ENCODE measurements at places on chromosomes 2 and 18.

DNA sequence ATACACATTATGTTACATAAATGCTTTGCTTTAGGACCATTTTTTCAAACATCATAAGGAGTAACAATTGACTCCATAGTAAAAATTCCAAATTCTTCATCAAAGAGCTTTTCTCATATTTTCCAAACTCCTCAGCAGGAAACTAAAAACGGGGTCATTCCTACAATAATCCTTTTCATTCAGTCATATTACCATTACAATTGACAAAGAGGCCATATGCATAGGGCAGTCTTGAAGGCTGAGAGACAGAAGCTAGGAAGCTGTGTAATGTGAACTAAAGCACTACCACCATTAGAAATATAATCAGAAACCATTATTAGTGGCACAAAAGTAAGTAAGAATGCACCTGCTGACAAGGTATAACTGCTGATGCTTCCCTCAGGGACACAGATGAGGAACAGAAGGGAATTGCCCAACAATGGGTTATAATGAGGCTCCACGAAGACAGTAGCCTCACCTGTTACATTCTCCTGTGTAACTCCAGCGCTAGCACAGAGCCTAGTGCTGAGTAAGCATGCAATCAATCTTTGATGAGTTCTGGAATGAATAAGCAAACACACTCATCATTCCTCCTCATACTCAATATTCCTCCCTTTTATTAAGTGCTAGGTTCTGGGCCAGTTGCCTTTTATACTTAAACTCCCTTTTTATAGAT lies 942.3 kb downstream of the CPS1 start:
- no peak for DNase-seq

- no peak for DNase-seq
Observed at GRCh38 chr2:239729151-239729550, 296.0 kb downstream of the NDUFA10 start.

DNA sequence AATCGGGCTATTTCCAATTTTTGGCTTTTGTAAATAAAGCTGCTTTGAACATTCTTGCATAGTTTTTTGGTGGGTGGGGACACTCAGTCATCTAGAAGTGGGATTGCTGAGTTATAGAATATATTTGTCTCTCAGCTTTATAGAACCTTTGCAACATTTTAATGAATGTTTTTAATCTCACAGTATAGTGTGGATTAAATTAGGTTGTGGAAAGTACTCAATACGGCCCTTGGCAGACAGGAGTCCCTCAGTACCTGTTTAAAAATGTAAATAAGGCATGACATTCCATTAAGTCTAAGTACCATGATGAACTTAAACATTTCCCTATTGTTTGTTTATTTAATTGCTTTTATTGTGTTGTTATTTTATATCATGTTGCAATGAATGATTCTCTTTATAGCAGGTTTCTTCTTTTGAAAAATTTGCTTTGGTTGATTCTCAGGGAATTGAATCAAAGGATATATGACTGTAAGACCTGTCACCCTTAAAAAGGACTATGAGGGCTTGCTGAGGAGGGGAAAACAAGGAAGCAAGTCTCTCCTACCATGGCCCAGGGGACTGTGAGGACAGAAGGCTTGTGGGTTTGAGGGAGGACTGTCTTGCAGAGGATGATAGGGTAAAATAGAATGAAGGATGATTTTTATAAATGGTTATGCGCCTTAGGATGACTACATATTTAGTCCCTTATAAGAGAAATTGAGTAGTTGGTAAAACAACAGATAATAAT lies 165.1 kb downstream of the RPIA start:
- DNase-seq: no peak

- DNase-seq: no peak
Observed at GRCh38 chr2:106876699-106877098, 9.3 kb downstream of the ST6GAL2 start.

- no peak for DNase-seq
Observed at GRCh38 chr2:15728245-15728938, 136.7 kb downstream of the DDX1 start.

GRCh38 chr2:212384027-212384426 lies 154.6 kb downstream of the ERBB4 start:
- no peak for DNase-seq

DNA sequence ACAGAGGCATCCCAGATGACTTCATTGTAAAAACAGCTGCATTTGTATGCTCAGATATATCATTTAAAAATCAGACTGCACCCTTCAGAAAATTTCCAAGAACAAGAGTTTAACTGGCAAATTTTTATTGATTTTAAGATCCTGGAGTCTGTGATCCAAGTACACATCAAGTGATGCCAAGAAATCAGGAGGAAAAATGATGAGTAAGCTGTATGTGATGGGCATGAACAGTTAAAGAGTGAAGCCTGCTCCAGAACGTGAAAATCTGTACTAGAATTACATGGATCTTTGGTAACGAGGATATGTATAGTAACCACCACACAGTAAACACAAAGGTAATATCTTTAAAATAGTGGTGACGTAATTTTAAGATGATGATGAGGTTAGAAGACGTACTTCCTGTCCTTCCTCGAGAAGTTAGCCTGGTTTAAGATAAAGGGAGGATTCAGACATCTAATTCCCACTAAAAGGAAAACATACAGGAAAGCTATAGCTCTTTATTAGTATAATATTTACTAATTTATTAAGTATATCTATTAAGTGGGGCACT lies 1374.3 kb upstream of the DDX18 start:
- no peak for DNase-seq

GRCh38 chr2:240339411-240340360 lies 95.8 kb upstream of the GPC1 start:
- no peak for DNase-seq

GRCh38 chr2:28567061-28567471 lies 71.2 kb downstream of the PLB1 start:
- DNase-seq: no peak

DNA sequence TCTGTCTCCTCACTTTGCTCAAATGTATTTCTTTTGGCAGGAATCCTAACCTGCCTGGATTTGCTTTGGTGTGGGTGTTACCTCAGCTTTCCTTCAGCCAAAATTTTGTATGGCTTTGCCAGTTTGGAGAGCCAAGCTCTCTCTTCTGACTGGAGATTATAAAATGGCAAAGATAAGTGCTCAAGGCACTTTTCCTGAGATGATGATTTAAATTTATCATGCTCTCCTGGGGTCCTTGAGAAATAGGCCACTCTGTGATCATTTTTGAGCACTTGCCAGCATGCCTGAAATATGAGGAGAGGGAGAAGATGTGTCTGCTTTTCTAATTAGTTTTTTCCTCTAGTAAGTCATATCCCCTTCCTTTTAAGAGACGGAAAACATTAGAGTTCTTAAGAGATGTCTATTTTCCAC lies 683.0 kb downstream of the SLC4A3 start:
- DNase-seq: no peak

DNA sequence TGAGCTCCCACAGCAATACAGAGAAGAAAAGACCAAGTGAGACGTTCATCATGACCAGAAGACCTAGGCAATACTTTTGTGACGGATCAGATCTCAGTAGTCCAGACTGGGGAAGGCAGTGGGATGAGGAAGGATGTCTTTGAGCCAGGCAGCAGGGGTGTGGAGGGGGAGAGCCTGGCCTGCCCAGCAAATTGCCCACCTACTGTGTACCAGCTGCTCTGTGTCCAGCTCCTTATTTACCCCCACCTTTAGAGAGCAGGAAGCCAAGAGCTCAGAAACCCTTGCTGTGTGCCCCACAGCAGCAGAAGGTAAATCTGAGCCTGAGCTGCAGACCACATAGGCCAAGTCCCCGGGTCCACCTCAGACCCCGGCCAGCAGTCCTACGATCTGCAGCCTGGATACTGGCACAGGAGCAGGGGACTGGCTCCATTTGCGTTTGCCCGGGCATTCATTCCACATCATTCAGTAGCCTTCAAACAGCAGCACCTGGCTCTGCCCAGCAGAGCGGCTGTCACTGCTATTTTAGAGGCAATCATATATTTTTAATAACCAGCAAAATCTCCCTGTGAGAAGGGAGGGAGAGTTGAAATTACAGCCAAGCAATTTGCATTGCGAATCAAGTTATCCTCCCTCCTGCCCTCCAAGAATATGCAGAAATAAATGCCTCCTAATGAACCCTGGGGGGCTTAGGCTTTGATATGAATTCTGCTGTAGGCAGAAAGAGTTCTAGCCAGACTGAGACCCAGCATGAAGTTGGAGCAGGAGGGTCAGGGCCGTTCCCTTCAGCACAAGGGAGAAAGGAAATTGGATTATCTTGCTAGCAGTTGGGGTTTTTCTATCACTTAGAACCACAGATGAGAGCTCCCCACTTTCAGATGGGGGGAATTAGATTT lies 110.0 kb upstream of the FZD7 start:
- DNase-seq: no peak

DNA sequence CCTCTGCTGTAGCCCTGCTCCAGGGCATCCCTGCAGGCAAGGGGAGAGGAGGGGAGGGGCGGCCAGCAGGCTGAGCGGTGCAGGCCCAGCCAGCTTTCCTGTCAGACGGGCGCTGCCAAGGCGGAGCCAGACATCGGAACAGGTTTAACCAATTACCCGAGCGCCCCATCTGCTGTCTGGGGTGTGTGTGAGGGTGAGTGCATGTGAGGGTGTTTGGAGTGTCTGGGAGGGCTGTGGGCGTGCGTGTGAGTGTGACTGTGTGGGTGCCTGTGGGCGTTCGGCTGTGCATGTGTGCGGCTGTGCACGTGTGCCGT lies 20.0 kb downstream of the EMX1 start:
- no peak for DNase-seq

DNA sequence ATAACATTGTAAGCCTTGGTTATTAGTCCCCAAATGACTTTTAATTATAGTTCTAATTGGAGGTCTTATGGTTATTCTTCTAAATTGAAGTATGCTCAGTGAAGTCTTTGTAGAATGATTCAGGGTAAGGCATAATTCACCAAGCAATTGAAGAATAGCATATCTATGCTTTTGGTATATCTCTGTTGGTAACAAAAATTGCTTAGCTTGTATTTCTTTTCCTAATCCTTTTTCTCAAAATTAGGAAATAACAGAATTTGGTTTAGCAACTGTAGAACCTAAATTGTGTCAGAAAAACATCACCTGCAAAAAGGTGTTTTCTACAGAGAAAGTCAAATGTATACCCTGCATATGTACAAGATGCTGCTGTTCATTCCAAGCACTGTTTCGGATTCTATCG lies 189.2 kb upstream of the EPHA4 start:
- no peak for DNase-seq

DNA sequence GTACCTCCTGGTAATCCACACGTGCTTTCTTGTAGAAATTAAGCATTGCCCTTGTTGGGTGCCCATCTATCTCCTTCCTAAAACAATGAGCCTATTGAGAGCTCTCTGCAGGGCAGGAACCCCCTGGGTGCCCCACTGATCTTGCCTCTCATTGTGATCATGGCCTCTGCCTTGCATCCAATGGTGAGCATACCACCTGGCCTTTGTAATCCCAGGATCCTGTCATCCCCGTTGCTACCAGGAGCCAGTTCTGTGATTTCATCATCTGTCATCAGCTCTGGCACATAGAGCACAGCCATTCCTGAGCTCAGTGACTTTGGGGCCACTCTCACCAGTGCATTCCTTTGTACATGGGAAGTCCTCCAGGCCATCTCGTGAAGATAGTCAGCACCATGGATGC lies 381.0 kb upstream of the ID2 start:
- DNase-seq: no peak

DNA sequence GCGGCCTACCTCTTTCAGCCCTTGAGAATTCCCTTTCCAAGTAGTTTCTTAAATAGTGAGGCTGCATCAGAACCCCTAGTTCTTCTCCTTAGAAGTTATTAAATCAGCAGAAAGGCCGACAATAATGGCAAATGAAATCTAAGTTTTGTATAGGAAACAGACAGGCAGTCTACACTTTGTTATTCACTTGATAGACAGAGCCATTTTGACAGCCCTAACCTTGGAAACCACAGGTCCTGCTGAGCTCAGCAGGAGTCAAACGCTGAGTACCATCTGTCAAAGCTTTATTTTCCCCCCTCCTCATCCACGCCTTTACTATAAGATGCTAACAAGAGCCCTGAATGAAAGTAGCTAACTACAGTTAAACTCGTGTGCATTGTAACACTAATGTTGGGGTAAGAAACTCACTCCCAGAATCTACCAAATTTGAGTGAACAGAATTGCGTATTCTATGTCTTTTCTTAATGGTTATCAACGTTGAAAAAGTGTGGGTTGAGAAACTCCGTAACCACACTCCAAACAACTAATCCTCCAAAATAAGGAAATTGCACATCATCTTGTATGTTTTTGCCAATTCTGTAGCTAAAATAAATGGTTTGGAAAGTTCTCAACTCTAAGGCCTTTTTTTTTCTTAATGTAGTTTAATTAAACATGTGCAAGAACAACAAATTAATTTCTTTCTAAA lies 90.6 kb upstream of the EFEMP1 start:
- DNase-seq: no peak

DNA sequence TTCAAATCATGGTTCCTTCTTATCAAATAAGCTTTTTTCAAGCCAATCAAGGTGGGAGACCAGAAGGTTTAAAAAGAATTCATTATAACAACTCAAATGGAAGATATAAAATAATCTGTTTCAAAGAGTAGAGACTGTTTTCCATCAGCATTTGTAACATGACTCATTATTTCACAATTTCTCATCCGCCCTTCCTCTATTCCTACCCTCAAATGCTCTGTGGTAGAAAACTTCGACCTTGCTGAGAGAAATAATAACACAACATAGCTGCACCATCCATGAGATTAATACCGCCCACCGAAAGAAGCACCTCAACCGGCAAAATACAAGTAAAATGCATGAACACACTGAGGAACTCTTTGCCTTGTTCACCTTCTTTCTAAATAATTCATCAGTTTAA lies 2039.2 kb upstream of the CELF4 start:
- DNase-seq: no peak

GRCh38 chr18:59416818-59417217 lies 57.8 kb upstream of the LMAN1 start:
- DNase-seq: no peak

DNA sequence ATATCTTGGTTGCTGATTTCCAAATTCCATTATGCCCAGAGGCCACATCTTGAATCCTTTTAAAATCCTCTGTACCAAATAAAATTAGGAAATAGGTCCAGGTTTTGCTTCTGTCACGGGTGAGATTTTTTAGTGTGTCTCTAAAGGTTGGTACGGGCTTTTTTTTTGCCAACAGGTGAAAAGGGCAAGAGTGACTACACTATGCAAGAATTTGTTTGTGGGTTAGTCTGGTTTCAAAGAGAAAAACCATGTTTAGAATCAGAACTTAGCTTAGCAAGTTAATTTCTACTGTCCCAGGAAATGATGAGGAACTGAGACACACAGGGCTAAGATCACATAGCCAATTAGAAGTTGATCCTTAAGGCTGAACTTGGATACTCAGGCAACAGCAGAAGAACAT lies 41.7 kb downstream of the POLR1A start:
- DNase-seq: no peak

- no peak for DNase-seq
Observed at GRCh38 chr2:160388464-160389263, 104.9 kb downstream of the RBMS1 start.

GRCh38 chr2:188278388-188279092 lies 13.1 kb upstream of the GULP1 start:
- DNase-seq: no peak

- no peak for DNase-seq
Observed at GRCh38 chr2:99205491-99205890, 24.5 kb downstream of the MRPL30 start.

- no peak for DNase-seq
Observed at GRCh38 chr2:144707736-144708326, 187.9 kb upstream of the ZEB2 start.

GRCh38 chr2:28347596-28347995 lies 45.1 kb upstream of the FOSL2 start:
- no peak for DNase-seq
